AML-193 (cell line): ENCODE measurements at places on chromosomes 16 and 17.

DNA sequence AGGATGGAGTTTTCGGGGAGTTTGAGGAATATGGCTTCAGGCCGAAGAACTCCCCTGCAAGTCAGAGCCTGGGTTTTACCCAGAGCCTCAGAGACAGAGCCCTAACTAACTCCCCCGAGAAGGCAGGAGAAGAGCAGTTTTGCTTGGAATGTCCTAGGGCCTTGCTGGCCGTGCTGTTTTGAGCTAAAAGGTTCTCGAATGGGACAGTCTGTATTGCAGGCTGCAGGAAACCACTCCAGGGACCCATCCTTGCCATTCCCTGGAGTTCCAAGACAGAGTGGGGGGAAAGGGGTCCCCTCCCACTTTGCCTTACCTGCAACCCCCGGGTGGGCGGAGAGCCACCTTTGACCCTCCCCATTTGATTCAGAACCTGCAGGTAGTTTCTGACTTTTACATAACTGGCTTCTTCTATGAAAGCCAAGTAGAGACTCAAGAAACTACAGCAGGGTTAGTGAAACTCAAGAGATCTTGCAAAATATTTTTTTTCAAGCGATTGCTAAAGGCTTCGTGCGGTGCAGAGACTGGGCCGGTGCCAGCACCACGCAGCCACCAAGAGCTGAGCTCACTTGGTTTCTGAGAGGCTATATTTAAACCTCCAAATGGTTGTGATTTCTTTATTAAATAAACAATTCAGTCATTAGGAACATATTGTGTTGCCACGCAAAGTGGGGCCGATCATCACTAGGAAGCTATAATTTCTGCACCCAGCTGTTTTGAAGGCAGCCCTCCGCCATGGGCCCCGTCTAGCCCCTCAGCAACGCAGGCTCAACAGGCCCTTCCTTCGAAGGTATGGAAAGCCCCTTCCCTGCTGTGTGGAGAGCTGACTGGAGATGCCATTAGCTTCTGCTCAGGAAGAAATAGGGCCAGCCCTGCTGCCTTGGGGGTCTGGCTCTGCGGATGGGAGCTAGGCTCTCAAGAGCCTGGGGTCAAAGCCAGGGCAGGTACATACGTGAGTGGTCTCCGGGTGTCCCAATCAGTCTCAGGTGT is 223.0 kb downstream of the NTN1 start:
- DNase-seq: no peak

GRCh38 chr17:11618861-11619566 is 20.7 kb downstream of the DNAH9 start:
- DNase-seq: no peak

- DNase-seq: no peak
Observed at GRCh38 chr17:14813649-14814370, 451.3 kb downstream of the PMP22 start.

DNA sequence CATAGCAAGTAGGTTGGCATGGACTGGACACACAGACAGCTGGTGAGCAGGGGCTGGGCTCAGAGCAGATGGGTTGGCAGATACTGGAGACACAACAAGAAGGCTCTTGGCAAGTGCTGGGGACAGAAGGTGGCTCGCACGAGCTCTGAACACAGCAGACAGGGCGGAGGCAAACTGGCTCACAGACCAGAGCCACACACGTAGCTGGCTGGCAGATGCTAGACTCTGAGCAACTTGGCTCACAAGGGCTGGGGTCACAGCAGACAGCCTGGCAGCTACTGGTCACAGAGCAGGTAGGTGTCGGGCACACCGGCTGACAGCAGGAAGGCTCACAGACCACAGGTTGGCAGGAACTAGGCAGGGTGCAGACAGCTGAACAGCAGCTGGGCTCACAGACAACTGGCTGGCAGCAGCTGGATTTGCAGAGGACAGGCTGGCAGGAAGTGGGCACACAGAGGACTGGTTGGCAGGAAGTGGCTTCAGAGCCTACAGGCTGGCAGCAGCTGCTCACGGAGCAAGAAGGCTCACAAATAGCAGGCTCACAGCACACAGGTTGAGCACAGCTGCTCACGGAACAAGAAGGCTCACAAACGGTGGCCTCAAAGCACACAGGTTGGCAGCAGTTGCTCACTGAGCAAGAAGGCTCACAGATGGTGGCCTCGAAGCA is 725 bp downstream of the KRTAP16-1 start:
- DNase-seq: peak; percentile 96

DNA sequence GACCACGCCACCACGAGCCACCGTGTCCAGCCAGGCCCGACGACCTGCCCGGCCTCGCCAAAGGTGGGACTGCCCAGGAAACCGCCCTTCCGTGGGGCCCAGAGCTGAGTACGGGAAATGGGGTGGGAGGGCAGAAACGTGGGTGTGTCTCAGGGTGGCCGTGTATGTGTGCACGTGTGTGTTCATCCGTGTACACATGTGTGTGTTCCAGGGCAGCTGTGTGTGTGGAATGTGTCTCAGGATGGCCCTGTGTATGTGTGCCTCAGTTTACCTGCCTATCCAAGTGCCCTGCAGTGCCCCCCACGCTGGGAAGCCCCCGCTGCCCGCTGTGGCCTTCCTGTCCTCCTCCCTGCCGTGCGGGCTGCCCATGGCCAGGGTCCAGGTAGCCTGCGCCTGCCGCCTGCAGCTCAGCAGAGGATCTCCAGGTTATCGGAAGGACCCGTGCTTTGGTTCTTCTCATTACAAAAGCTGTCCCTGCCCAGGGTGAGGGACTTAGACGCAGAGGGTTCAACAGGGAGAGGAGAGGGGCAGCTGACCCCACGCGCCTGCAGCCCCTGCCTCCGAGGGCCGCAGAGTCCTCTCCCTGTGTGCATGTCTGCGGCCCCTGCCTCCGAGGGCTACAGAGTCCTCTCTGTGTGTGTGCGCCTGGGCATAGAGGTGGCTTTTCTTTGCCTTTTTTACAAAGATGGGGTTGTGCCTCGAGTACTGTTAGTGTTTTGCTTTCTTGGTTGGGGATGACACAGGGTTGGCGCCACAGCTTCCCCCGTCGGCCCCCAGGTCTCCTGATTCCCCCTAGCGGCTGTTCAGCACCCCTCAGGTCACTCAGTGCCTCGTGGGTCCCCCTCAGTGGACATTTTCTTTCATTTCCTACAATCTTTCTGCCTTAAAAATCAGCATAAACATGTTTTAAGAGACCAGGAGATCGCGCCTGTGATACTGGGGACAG is 23.6 kb downstream of the ZNF469 start:
- no peak for DNase-seq

- no peak for DNase-seq
Observed at GRCh38 chr17:13398853-13399252, 202.9 kb downstream of the HS3ST3A1 start.

- no peak for DNase-seq
Observed at GRCh38 chr16:85209526-85210121, 97.4 kb upstream of the CIBAR2 start.

- no peak for DNase-seq
Observed at GRCh38 chr16:71448274-71448866, 6.5 kb upstream of the TLE7 start.

GRCh38 chr16:2874032-2874911 is 8.7 kb upstream of the FLYWCH2 start:
- no peak for DNase-seq

GRCh38 chr16:81532491-81533174 is 88.0 kb downstream of the CMIP start:
- no peak for DNase-seq

- peak; percentile 34 for DNase-seq
Observed at GRCh38 chr17:40122999-40123810, 1.4 kb downstream of the MSL1 start.

GRCh38 chr16:87017371-87018012 is 299.7 kb downstream of the C16orf95 start:
- DNase-seq: no peak

- DNase-seq: no peak
Observed at GRCh38 chr17:17376362-17376761, 73.2 kb downstream of the NT5M start.

GRCh38 chr16:84069540-84069939 is 26.9 kb upstream of the SLC38A8 start:
- DNase-seq: no peak

GRCh38 chr17:29038085-29038795 is 4.7 kb upstream of the PIPOX start:
- no peak for DNase-seq

DNA sequence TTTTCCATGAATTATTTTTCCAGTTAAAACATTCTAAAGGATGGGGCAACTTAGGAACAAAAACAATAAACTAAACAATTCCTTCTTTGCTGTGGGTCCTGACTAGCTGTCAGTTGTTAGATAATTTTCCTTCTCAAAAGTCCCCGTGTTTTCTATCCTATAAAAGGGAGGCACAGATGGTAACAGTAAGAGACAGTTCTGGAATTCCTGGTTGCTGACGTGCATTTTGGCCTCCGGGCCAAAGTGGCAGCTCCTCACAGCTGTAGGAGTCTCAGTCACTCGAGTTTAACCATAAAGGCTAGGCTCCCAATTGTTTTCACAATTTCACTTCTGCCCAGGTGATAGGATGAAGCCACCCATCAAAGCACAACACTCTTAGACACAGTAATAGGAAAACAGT is 77.0 kb upstream of the ZNF423 start:
- no peak for DNase-seq
